ENCODE measurements at places on chromosomes 16 and 17.

- peak; percentile 6 for DNase-seq
Measured at GRCh38 chr16:56203052-56203451, 11.8 kb downstream of the GNAO1 start.

- no peak for DNase-seq
Measured at GRCh38 chr16:85261657-85262557, 149.6 kb upstream of the CIBAR2 start.

GRCh38 chr16:3819746-3820724, 60.5 kb downstream of the CREBBP start:
- DNase-seq, result peak; percentile 85

GRCh38 chr16:87864331-87864989, 4.8 kb downstream of the SLC7A5 start:
- no peak for DNase-seq

- no peak for DNase-seq
Measured at GRCh38 chr16:62021161-62021581, 15.1 kb downstream of the CDH8 start.

DNA sequence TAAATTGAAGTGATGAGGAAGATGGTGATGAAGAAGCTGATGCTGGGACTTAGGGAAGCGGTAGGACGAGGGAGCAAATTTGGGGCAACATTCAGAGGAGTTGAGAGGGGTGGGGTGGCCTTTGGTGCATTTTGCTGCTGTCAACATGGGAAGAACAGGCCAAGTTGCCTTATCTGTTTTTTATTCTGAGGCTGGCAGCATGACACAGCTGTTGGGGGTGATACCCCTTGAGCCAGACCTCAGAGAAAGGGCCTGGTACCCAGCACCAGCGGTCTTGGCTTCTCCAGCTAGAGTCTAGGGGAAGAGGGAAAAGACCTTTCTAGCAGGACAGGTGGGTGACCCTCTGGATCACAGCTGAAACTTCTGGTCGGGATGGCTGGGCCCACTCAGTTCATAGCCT, 4.6 kb downstream of the IGFBP4 start:
- DNase-seq, result no peak

- no peak for DNase-seq
Measured at GRCh38 chr17:9052921-9053320, 31.6 kb downstream of the NTN1 start.

Data from A172 (cell line).